ENCODE measurements at places on chromosomes 7 and 10.

DNA sequence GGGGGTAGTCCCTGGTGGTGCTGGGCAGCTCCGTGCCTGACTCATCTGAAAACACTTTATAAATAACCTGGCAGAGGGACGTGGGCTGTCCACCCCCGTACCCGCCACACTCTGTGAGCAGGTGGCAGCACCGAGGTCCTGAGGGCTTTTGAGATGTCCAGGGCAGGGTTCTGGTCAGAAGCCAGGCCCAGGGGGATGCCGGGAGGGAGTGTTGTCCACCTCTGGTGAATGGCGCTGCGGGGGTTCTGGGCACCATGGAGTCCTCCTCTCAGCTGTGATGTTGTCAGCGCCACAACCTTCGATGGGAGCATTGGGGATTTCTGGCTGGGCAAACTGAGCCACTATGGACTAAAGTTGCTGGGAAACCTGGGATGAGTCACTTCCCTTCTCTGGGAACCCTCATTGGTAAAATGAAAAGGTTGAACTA is 27.4 kb upstream of the GOLGA7B start:
- DNase-seq = no peak

DNA sequence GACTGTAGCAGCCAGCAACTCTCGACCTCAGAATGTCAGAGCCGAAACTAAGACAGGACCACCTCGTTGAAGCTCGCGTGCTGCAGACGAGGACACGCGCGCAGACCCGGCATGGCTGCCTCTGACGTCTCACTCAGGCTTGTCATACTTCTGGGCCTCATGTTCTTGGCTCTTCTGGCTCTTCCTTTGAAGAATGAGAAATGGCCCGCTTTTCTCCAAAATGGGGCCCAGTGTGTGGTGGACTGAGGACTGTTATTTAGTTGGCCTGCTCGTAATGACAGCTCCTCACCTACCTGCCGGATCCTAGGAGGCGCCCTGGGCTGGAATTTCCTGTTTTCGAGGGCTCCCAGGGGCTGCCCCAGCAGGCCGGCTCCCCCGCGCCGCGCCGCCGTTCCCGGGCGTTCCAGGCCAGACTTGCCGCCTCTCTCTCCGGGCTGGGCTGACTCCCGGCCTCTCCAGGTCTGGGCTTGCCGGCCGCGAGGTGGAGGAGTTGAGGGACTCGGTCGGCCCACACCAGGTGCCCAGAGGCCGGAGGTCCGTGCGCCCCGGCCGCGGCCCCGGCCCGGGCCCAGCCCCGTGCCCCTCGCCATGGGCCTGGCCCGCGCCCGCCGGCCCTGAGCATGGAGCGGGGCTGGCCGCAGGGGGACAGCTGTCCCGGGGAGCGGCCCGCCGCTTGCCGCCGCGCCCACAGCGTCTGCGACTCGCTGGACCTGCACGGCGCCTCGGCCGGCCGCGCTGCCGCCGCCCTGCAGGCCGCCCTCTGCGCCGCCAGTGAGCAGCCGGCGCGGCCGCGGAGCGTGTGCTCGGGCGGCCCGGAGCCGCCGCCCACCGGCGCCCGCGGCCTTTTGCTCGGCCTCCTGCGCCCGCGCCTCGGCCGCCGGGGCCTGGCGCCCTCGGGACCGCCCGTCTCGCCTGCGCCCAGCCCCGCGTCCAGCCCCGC is 28.1 kb downstream of the AGAP3 start:
- DNase-seq = no peak

GRCh38 chr7:80565554-80565953 is 53.7 kb upstream of the GNAT3 start:
- DNase-seq = no peak

DNA sequence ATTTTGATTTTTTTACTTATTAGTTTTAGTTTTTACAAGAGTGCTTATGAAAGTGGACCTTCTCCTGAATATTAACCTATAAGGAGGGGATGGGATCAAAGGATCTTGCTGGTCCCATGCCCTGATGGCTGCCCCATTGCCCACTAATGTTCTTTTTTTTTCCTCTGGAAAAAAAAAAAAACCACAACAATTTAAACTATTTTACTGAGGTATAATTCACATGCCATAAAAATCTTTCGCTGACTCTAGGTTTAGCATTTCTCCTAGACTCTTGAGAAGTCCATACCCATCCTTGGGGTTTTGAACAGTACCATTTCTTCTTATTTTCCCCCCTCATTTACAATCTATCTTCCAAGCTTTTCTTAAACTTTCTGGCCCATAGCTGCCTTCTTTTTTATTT is 481.8 kb downstream of the TFEC start:
- no peak for DNase-seq

DNA sequence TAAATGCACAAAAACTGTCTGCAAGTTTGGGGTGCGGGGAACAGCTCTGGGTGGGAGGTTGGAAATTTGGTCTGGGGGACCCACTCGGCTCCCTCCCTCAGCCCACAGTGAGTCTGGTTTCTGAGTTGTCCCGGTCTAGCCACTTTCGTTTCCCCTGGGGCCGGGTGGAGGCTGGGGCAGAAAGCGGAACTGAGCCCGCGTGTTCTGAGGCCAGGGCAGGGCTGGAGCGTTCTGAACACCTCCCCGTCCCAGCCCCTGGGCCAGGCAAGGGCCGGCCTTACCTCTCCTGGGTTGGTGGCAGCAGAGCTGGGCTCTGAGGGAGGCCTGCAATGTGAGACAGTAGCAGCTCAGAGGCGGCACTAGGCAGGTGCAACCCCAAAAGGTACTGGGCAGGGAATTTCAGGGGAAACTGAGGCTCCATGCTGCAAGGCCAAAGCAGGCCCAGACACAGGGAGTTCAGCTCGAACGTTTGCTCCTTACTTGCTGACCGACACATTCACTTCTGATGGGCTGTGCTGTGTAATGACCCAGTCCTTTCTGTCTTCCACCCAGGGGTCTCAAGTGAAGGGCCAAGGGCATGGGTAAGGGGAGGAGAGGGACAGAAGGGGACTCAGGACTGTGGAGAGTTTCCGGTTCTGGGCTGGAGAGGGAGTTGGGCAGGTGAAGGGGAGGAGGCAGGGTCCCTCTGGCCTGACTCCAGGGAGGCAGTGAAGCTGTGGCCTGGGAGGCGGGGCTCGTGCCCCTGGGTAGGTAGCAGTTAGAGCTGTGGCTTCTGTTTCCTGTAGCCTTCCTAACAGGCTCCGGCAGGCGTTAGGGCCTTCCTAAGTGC is 3.0 kb downstream of the IRF5 start:
- peak; percentile 48 for DNase-seq

DNA sequence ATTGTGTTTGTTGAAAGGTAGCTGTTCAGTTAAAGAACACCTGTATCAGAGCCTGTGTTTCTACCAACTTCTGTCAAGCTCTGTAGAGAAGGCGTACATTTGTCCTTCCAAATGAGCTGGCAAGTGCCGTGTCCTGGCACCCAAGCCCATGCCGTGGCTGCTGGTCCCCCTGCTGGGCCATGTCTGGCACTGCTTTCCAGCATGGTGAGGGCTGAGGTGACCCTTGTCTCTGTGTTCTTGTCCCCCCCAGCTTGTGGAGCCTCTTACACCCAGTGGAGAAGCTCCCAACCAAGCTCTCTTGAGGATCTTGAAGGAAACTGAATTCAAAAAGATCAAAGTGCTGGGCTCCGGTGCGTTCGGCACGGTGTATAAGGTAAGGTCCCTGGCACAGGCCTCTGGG is 154.9 kb downstream of the EGFR start:
- DNase-seq = no peak

DNA sequence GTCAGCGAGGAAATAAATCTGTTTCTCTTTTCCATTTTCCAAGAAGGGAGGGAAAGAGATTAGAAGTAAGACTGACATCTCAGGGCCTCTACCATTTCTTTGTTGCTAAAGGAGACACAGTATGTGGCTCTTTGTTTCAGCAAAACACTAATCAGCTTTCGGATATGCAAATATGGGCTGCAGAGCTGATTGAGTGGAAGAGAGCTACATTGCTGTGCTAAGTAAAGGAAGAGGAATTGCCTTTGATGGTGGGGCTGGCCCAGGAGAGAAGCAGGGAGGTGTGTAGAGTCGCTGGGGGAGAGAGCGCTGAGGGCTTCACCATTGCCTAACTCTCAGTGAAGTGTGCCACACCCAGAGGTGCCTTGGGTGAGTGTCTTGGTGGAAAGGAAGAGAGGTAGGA is 284.8 kb downstream of the SDK1 start:
- DNase-seq = no peak

- no peak for DNase-seq
Observed at GRCh38 chr10:24488631-24489030, 235.1 kb downstream of the ARHGAP21 start.

DNA sequence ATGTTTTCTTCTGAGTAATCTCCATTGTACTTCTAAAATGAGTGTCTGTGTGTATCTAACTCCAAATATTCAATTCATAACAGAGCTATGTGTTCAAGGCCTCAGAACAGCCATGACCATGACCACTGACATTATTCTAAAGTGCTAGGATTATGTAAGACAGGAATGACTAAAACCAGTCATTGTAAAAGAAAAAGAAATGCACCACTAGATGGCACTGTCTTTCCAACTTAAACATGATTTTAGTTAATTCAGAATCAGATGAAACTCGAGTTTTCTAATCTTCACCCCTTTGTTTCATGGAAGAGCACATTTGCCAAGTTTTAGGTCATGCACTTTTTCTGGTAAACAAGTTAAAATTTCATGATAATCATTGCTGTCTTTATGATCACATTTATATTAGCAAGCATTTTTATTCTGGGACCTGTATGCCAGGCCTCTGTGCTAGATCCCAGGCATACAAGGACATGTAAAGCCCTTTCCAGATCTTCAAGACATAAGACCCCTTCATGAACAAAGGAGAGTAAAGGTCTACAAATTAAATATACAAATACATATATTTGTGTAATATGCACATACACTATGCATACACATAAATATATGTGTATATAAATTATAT is 26.1 kb upstream of the RSU1 start:
- DNase-seq = peak; percentile 81

DNA sequence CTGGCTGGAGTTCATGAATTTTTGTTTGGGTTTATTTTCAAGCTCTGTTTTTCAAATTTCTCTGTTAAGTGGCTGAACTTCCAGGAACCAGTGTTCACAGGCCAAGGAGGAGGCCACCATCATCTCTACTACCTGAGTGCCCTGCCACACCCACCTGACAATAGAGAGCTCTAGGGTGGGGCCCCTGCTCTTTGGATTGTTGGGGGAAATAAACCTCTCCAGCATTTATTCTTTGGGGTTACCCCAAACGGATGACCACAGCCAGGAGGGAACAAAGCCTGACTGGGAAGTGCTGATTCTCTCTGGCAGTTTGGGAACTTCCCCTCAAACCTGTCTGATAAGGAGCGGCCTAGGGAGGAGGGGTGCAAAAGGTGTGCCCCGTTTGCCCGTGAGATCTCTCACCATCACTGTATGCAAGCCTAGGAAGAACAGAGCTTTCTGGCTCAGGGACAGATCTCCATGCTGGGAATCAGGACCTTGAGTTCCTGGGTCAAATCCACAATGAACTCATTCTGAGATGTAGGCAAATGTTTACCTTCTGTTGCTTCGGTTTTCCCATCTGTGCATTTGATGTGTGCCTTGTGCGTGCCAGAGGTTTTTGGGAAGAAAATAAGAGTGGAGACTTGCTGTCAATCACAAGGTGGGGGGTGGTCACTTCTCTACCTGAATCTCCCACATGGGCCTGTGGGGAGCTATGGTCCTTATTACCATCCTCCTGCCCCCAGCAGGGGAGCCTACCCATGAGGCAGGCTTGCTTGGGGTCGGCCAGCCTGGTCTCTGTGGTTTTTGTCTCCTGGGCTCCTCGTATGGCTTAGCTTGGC is 27.7 kb upstream of the PDCD4 start:
- DNase-seq = no peak

- DNase-seq = no peak
Observed at GRCh38 chr7:25351761-25352160, 123.5 kb upstream of the NPVF start.

DNA sequence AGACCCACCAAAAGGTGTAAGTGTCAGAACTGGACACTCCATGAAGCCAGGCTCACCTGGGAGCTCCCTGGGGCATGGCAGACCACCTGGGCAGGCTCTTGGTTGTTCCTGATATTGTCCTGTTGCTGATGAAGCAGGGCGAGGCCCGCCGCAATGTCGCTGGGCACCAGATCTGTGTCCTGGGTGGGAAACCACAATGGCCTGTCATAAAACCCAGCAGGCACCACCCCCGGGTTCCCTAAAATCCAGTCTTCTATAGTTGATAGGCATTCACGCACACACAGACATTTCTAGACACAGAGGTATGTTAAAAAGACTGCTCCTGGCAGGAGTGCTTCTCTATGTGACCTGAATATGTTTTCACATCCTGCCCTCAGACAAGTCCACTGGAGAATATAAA is 15.0 kb downstream of the DAGLB start:
- DNase-seq = no peak

DNA sequence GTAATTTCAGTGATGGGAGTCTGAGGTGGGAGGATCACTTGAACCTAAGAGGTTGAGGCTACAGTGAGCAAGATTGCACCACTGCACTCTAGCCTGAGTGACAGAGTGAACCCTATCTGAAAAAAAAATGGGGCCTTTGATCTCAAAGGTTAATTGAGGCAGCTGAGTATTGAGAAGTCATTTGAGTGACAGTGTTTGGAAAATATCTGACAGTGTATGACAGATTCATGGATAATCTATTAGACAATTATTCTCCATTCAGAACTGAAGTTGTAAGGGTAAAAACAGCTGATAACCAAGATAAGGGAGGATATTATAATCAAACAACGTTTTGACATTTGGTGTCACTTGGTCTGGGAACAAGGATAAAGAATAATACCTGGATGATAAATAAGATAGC is 50.9 kb upstream of the CD36 start:
- no peak for DNase-seq

DNA sequence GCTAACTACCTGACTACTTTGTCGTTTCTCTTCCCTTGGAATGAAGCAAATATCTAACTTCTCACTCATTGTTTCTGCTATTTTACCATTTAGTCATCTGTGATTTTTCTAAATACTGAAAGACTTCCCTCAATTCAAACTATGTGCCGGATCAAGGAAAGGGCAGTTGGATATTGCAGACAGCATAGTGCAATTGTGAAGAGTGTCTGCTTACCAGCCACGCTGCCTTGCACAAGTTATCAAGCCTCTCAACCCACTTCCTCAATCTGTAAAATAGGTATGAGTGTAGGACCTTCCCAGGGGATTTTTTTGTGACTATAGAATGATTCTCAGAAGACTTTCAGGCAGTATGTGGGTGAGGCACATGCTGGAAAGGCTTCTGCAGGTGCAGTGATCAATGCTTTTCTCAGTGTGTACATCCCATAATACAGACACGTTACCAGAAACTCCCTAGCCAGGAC is 54.3 kb downstream of the EGFR start:
- DNase-seq = no peak

DNA sequence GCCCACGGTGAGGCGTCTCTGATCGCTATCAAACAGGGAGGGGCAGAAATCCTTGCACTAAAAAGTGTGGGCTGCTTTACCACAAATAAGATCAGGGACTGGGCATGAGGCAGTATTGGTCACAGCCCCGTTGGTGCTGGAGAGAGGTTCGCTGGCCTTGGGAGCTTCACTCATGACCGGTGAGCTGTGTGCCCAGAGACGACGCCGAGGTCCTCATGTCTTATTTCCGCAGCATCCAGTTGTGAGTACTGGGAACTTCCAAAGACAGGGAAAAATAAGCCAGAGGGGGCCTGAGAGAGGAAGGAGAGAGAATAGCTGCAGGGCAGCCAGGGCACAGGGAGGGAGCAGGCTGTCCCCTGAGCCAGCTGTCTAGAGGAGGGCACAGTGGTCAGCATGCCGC is 154.2 kb upstream of the PRKCQ start:
- DNase-seq = no peak
